ENCODE measurements at places on chromosomes 1 and 21.

DNA sequence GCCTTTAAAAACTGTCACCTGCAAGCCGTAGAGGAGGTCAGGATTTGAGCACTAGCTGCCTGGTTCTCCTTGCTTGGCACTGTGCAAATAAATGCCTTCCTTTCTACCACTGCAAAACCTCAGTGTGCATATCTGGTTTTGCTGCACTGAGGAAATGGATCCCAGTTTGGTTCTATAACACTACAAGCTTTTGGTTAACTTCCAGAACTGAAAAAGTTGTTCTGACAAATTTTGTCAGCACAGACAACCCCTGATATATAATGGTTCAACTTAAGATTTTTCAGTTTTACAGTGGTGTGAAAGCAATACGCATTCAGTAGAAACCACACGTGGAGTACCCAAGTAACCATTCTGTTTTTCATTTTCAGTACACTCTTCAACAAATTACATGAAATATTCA lies 29.8 kb upstream of the GALNT2 start:
- no peak for DNase-seq

DNA sequence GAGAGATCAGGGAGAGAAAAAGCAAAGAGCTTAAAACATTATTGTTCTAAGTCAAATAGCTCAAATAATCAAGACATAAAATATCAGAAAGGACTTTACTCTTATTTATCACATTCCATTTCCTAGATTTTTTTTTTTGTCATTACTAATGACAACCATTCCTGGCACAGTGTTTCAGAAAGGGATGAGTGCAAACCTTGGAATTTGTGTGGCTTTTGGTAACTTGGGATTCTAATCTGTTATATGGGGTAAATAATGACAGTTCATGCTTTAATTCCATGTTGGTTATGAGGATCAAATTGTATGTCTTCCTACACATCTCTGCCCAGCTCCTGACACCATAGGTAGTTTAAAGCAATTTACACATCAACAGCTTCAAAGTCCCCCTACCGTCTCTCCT lies 358.4 kb upstream of the ADGRL4 start:
- no peak for DNase-seq

GRCh38 chr1:206490771-206491405 lies 16.4 kb upstream of the RASSF5 start:
- DNase-seq, result no peak

DNA sequence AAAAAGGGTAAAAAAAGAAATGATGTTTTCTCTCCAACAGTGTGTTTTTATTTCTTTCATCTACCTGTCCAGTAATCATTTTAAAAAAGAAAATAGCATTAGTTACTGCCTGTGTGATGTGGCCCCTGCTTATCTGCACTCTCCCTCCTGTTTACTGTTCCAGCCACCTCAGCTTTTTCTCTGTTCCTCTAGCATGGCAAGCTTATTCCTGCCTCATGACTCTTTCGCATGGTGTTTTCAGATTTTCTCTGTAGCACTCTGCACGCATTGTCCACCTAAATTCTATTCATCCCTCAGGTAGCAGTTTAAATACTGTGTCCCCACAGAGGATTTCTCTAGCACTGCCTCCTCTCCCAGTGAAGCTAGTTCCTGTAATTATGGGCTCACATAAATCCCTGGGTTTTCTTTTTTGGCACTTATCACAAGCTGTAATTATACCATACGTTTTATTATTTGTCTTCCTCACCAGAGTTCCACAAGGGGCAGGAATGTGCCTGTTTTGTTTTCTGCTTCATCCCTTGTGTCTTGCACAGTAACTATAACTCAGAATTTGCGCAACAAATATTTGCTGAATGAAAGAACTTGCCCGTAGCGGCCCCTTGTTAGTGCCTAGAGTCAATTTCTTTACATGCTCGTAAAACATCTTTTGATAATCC lies 51.4 kb upstream of the LRIG2 start:
- DNase-seq, result no peak

DNA sequence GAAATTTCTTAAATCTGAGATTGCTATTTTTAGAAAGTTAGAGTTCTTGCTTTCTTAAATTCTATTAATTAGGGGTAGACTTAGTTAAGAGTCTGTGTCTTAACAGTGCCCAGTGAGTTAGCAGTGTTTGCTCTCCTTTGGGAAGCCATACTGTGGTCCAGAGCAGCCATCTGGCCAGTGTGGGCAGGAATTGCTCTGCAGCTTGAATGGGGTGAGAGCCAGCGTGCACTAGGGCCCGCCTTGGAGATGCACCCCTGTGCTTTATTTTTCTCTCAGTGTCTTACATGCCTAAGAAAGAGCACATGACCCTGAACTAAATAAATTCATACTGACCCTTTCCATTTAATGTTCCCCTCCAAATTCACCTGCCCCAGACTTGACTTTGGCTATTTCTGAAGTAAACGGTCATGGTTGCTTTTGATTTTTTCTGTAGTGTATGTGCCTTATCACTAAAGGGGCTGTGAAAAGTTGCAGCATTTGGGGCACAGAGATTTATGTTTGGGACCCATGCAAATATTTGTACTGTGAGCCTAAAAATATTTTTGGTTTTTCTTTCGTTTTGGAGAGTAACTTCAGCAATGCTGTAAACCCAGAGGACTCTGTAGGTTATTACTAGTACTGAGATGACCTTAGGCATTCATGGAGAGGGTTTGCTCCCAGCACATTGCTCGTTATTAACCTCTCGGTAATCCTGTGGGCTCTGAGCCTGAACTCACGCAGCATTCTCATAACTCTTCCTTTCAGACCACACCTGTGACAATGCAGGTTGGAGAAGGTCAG lies 21.3 kb upstream of the KCNQ4 start:
- no peak for DNase-seq

- no peak for DNase-seq
These were observed 82.9 kb downstream of the SSBP3 start for GRCh38 chr1:54323324-54323739.

DNA sequence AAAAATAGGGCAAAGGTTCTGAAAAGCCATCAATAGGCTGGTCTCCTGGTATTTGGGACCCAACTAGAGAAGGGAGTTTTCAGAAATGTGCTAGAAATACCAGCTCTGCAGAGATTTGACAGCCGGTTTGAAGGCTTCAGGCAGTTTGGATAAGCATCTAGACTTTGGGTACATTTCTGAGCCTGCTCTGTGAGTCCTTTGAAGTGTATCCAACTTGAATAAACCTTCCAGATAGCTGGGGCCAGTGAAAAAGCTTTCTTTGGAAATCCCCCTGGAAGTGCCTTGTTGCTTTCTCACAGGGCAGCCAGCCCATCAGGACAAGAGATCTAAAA lies 6.4 kb upstream of the PEF1 start:
- DNase-seq, result no peak

GRCh38 chr1:111199881-111200801 lies at the start of gene DENND2D:
Gene DENND2D (minus strand): TSS chr1:111200646. CDS start chr1:111200459, 187 bp downstream.
- no peak for DNase-seq

GRCh38 chr1:55250399-55251075 lies 35.4 kb upstream of the USP24 start:
- DNase-seq, result no peak

DNA sequence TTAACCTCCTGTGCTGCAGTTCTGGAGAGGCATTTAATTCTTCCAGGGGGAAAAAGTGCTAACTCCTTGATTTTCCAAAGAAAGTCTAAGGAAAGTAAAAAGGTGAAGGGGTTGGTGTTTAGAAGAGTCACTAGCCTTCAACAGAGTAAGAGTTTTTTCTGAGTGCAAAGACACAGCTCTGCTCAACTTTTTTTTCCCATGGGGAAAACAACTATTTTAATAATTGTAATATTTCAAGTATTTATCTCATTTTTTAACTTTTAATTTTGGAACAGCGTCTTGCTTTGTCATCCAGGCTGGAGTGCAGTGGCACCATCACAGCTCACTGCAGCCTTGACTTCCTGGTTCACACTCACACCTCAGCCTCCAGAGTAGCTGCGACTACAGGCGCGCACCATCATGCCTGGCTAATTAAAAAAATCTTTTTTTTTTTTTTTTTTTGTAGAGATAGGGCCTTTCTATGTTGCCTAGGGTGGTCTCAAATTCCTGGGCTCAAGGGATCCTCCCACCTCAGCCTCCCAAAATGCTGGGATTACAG lies 202.6 kb downstream of the APP start:
- no peak for DNase-seq

DNA sequence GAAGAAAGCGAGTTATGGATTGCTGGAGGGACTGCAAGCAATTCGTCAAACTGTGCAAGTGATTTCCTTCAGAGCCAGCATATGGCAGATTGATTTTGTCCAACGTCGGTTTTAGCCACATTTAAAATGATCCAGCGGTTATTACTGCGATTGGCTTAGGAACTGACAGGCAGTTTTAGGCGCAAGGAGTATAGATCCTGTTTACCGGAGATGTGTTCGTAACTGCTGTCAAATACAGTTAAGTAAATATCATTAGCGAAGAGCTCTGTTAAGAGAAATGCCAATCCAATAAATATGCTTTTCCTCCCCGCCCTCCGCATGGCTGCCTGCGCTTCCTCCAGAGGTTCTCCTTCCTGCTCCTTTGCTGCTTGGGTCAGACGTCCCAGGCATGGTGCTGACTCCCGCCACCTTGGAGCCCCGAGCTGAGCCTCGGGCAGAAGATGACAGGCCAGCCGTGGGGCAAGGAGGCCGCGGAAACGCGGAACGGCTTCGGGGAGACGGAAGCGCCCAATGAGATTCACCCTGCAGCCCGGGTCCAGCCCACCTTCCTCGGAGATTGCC lies 9.4 kb upstream of the BARHL2 start:
- DNase-seq, result no peak

- no peak for DNase-seq
These were observed 838.8 kb downstream of the KCNT2 start for GRCh38 chr1:195769461-195769860.

DNA sequence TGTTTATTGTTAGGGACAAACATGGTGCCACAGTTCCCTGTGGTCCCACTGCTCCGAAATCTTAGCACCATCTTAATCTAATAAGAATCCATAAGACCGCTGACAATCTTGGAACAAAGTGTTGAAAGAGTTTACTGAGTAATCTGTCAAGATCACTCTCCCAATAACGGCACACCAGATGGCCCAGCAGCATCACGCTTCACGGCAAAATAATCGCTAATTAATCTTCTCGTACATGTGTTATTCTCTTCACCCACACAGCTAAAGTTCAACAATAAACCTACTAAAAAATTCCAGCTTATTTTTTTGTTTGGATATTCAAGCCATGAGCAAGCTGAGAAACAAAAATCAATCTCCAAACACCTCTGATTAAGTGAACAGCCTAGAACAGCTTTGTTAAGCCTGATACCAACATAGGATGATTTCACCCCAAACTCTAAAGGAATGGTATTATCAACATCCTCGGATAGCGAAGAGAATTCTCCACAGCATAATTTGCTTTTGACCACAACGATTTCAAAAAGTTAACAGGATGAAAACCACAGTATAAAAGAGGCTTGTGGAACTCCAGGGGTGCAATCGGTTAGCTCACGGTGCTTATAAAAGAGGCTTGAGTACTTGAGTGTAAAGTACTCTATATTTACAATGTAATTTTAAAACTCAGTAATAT lies 329.9 kb upstream of the GREM2 start:
- no peak for DNase-seq

DNA sequence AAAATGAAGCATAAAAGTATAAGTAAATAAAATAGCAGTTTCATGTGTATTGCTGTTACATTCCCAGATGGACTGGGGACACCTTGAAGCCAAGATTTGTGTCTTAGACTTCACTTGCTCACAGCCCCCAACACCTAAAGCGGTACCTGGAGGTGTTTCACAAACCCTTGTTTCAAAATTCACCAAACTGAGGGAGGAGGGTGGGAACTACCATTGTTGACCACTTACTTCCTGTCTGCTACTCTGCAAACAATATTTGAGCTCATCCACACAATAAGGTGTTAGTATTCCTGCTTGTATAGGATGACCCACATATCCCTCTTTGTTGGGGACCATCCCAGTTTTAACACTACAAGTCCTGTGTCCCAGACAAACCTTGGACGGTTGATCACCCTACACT lies 115.9 kb upstream of the SYT6 start:
- no peak for DNase-seq

DNA sequence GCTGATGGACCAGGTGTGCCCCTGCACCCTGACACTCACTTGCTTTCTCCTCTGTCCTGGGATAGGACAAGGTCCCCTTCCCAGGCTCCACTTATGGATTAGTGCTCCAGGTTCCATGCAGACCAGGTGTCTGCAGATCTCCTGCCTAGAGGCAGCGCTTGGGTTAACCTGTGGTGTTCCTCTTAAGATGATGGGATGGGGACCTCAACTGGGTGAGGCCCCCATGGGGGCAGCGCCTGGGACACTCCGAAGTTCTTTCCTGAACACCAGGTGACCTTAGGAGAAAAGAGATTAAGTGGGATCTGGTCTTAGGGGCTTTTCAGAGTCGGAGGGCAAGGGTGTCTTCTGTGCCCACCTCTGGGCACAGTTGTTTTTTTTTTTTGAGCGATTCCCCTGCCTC lies 21.2 kb downstream of the TNNT2 start:
- no peak for DNase-seq

GRCh38 chr1:167533851-167534300 lies 15.5 kb upstream of the CD247 start:
- peak; percentile 81 for DNase-seq

GRCh38 chr1:16181887-16182719 lies 26.2 kb upstream of the EPHA2 start:
- peak; percentile 83 for DNase-seq

DNA sequence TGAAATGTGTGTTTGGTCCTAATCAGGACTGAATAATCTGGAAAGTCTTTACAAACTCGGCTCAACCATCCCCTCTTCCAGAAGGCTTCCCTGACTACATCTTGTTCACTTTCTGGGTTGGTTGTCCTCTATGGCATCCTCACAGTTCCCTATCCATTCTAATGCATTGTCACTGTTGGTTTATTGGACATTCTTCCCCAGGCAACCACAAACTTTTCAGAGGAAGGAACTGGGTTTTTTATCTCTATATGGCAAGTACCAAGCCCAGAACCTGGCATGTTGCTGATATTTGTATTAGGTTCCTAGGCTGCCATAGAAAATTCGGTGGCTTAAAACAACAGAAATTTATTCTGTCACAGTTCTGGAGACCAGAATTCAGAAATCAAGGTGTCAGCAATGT lies 363.5 kb upstream of the ST6GALNAC5 start:
- DNase-seq, result no peak

GRCh38 chr1:230160957-230161771 lies 94.1 kb downstream of the GALNT2 start:
- no peak for DNase-seq

DNA sequence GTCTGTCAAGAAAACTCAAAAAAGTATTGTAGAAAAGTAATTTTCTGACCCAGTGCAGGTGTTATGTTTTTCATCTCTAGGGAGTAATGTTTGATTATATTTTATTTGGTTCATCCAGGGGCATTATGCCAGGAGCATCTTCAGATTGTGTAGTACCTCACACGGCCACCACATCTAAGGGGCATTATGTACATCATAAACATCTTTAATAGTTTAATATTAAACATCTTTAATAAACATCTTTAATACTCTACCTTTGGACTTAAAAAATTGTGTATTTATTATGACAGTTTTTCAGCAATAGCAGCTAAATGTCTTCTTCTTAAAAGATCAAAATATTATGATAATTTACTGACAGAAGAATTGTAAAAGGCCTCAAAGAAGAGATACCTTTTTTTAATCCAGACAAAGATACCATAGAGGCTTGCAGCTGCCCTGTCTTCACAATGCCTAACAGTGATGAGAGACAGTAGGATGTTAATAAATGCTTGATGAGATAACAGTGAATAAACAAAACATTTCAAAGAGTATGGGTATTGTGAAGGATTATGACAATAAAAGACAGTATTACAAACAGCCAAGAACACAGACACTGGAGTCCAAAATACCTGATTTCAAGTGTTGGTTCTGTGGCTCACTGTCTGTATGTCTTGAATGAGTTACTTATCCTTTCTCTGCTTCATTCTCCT lies 240.9 kb upstream of the ADGRL2 start:
- DNase-seq, result no peak

- no peak for DNase-seq
These were observed 119.2 kb upstream of the BARHL2 start for GRCh38 chr1:90836345-90836679.
